Stimulated activated CD8-positive, alpha-beta memory T cell treated with anti-CD3 and anti-CD28 coated beads, Interleukin-4, amount 100 ng/mL, for 1 hour (primary cell): ENCODE measurements at places on chromosomes 6 and 20.

- DNase-seq: no peak
Observed at GRCh38 chr6:111800259-111800765, 72.9 kb downstream of the FYN start.

DNA sequence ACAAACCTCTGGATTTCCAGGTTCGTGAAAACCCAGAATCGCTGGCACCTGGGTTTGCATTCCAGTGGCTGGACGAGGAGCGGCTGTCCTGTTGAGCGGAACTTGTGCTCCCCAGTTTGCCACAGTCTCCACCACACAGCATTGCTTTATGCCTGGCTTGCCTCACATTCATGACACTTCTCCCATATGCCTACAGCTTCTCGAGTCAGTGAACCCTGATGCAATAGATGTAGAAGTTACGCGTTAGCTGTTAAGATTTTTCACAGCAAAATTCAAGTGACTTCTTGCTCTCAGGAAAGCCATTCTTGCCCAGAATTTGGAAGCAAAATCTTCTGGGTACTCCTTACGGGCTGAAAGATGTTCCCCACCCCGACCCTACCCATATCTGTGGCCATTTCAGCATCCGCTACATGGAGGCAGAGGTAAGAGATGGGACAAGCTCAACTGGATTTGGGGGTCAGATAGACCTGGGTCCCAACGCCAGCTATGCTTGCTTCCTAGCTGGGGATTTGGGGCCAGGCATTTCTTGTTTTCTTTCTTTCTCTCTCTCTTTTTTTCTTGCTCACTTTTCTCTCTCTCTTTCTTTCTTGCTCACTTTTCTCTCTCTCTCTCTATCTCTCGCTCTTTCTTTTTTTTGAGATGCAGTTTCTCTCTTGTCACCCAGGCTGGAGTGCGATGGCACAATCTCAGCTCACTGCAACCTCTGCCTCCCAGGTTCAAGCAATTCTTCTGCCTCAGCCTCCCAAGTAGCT is 12.4 kb upstream of the GDAP1L1 start:
- no peak for DNase-seq

GRCh38 chr6:36068586-36068985 is 41.0 kb downstream of the MAPK14 start:
- no peak for DNase-seq

DNA sequence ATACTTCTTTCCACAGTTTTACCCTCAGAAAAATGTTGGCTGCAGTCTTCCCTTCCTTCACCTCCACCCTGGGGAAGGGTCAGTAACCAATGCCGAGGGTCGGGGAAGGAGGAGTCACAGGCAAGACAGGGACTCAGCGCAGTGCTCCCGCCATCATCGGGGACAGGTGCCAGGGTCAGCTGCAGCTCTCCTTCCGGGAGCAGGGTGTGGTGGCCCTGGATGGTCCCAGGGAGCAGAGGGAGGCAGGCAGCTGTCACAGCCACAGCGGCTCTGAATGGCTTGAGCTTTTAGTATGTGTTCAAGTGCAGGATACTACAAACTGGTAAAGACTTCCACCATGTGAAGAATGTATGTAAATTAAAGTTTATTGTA is 26.0 kb upstream of the PI16 start:
- no peak for DNase-seq

DNA sequence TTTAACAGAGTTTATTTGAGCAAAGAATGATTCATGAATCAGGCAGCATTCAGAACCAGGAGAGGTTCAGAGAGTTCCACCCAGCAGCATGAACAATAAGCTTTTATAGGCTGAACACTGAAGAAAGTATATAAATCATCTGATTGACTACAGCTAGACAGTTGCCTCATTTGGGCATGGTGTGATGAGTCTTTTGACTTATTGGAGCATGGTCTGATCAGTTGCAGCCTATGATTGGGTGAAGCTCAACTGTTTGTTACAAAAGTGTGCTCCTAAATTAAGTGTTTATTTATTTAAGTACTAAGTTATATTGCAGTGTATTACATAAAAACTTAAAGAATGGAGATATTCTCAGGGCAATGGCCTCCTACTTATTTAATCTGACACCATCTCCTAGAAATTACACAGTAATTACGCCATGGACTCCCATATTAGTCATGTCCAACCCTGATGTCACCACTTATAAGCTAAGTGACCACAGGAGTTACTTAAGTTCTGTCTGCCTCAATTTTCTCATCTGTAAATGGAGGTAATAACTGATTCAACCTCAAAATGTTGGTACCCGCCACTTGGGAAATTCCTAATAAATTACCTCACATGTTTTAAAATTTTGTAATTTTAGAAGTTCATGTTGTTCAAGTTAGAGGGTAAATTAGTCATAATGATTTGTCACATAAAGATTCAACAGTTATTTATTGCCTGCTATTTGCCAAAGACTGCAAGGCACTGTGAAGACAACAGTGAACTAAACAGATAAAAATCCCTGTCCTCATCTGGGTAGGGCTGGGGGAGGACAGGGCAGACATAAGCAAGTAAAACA is 15.2 kb upstream of the ROS1 start:
- no peak for DNase-seq

GRCh38 chr6:37531026-37531425 is 31.3 kb upstream of the CCDC167 start:
- no peak for DNase-seq

- DNase-seq: no peak
Observed at GRCh38 chr20:52948491-52948890, 23.7 kb upstream of the TSHZ2 start.

GRCh38 chr6:83193747-83194566 is 800 bp downstream of the RWDD2A start:
- DNase-seq: no peak

- no peak for DNase-seq
Observed at GRCh38 chr20:25471020-25471419, 63.5 kb downstream of the GINS1 start.

DNA sequence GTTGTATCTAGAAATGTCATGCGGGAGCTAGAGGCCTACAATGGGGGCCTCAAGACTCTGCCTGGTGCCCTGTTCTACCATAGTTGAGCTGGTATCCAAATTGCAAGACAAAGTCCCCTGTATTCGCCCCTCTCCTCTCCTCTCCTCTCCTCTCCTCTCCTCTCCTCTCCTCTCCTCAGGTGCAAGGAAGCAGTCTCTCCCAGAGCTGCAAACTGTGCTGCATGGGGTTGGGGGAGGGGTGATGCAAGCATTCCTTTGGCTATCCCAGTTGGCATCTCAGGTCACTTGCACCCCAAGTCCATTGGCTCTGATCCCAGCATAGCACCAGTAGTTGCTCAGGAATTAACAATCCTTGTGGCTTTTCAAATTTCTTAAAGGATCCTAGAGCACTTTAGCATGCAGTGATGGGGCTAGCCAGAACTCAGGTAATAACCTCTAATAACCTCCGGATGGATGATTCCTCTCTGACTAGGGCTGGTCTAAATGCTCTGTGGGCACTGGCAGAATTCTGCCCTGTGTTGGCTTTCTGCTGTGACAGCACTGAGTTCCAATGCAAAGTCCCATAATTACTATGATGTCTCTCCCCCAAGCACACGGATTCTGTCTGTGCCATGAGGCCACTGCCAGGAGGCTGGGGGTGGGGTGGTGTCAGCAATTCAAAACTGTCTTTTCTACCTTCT is 35.3 kb downstream of the TAF11 start:
- no peak for DNase-seq

- no peak for DNase-seq
Observed at GRCh38 chr6:138757136-138757535, 16.4 kb upstream of the CCDC28A start.

- no peak for DNase-seq
Observed at GRCh38 chr20:38723848-38724625, at the start of gene SLC32A1. SLC32A1 (plus strand) TSS chr20:38724486; CDS start chr20:38724725, 239 bp downstream.

DNA sequence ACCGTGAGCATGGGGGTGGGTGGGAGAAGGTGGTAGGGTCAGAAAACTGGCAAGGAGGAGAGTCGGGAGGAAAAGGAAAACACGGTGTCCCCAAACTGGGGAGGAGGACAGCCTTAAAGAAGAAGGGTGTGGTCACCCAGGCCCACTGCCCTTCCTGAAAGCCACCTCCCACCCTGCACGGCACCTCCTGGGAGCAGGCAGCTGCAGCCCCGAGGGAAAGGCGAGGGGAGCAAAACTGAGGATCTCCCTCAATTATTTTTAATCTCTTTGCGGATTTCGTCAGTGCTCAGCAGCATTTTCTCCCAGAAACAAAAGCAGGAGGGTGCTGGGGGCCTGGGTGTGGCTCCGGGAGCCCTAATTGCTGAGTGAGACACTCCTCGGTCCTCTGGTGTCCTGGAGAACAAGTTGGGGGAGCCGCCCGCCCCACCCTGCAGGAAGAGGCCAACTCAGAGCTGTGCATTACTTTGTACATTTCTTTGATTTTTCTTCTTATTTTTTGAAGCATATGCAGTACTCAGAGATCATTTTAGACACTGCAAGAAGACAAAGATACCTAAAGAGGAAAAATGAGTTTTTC is 56.4 kb downstream of the RIOK1 start:
- DNase-seq: no peak

DNA sequence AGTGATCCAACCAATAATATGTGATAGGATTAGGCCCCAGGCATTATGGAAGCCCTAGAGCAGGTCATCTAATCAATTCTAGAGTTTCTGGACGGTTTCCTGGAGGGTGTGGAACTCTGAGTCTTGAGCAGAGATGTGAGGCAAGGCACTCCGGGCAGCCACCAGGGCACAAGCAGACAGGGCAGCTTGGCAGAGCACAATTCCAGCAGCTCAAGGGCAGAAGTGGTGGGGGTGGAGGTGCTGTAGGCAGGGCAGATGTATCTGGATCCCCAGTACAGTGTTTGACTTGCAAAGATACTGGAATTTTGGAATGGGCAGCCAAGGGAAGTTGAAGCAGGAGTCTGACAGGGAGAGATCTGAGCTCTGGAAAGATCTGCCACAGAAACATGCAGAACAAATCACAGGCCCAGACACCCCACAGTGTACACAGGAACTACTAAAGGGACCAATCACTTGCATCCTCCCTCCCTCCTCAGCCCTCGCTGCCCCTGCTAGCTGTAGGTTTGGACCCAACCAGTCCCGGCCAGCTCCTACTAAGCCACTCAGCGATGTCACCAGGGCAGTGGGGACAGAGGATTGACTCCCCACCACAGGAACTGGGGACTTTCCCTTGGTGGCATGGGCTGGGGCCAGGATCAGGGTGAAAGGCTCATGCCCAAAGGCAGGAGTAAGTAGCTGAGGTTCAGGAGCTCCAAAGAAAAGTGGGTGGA is 47.0 kb downstream of the TFEB start:
- no peak for DNase-seq

DNA sequence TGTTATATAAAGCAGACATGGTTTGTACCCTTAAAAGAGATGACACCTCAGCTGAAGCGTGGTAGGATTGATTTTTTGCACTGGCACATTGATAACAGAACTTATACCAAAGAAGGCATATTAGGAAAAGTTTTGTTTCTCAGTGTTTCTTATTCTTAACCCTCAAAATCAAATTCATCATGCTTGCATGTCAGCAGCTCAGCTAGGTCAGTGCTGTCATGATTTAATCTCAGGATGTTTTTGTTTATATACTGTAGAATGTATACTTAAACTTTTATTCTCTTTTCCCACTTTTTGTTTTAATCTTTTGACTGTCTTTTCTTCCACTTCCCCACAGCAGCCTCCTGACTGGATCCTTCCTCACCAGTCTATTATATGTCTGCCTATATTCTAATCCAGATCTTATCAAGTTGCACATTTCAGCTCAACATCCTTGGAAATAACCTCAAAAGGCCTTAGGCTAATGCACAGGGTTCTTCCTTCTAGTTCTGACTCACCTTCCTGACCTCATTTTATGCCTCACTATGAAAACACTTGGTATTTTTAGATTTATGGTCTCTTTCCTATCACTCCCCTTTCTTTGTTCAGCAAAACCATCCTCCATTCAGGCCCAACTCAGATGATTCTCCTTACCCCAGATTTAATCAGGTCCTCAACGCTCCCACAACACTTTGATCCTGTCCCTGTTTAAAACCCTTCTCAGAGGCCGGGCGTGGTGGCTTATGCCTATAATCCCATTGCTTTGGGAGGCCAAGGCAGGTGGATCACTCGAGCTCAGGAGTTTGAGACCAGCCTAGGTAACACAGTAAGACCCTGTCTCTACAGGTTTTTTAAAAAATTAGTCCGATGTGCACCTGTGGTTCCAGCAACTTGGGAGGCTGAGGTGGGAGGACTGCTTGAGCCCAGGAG is 7.2 kb downstream of the HEBP2 start:
- no peak for DNase-seq

DNA sequence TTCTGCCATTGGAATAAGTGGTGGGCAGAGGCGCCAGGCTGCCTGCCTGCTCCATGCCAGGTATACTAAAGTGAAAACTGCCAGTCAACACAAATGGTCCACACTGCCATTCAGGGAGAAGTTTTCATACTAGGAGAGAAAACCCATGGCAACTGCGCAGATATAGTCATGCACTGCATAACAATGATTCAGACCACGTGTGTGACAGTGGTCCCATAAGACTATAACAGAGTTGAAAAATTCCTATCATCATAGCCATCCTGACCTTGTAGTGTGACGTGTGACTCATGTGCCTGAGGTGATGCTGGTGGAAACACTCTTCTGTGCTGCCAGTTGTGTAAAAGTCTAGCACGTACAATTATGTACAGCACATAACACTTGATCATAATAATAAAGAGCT is 25.1 kb downstream of the ZC3H12D start:
- DNase-seq: no peak

GRCh38 chr6:138692978-138693909 is 80.3 kb upstream of the CCDC28A start:
- DNase-seq: no peak

- DNase-seq: no peak
Observed at GRCh38 chr6:108720827-108721226, 127.4 kb upstream of the ARMC2 start.

DNA sequence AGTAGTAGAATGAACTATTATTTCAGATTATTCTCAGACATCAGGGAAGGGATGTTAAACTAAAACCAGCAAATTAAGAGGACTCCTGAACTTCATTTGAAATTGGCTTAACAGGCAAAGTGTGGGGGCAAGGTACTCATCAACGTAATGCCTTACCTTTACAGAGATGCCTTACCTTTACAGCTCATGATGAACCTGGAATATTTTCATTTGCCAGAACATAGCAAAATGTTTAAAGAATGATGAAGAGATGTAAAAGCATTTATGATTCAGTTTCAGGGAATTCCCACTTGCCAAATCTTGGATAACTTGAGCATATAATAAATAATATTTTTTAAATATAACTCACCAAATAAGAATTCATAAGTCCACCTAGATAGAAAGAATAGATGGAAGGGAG is 207.5 kb downstream of the TINAG start:
- DNase-seq: no peak

GRCh38 chr20:56429941-56430340 is 17.9 kb downstream of the CASS4 start:
- DNase-seq: no peak
